Activated T-cell treated with anti-CD3 and anti-CD28 coated beads, Interleukin-2, amount 50 U/mL, for 48 hours (primary cell): ENCODE measurements at places on chromosomes 11 and 22.
A peak's percentile ranks its signal among the peaks of the same experiment; 100 is the strongest.

GRCh38 chr22:49930596-49931412 lies 12.4 kb downstream of the CRELD2 start:
- DNase-seq = peak; percentile 72

- DNase-seq = no peak
These were observed 23.7 kb upstream of the SESN3 start for GRCh38 chr11:95254716-95255115.

- DNase-seq = no peak
These were observed 3.4 kb downstream of the ARSA start for GRCh38 chr22:50624347-50625130.

DNA sequence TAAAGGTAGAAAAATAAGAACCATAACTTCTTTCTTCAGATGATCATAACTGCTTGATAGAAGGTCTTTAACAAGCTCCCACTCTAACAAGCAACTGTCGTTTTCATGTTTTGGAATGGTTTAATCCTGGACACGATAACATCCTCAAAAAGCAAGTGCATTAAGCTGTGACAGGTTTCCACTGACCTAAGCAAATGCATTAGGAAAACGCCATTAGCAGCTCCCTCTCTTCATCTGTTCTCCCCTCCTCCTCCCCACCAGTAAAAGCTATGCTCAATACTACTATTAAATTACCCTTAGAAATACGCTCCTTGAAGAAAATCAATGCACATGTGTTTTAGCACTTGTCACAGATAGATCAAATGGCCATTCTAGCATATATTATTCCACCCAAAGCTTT lies 729.4 kb downstream of the OPCML start:
- DNase-seq = no peak

GRCh38 chr22:29755889-29756288 lies 10.9 kb downstream of the ZMAT5 start:
- no peak for DNase-seq
